Activated CD8-positive, alpha-beta T cell treated with anti-CD3 and anti-CD28 coated beads, Interleukin-2, amount 10 ng/mL, durations not matched to agents 7 days and 5 days (primary cell): ENCODE measurements at places on chromosomes 5 and 9. TPM values are rescaled to one million over a fixed set of nuclear protein-coding genes. Genes with fewer than 3 reads are reported as not detected.

DNA sequence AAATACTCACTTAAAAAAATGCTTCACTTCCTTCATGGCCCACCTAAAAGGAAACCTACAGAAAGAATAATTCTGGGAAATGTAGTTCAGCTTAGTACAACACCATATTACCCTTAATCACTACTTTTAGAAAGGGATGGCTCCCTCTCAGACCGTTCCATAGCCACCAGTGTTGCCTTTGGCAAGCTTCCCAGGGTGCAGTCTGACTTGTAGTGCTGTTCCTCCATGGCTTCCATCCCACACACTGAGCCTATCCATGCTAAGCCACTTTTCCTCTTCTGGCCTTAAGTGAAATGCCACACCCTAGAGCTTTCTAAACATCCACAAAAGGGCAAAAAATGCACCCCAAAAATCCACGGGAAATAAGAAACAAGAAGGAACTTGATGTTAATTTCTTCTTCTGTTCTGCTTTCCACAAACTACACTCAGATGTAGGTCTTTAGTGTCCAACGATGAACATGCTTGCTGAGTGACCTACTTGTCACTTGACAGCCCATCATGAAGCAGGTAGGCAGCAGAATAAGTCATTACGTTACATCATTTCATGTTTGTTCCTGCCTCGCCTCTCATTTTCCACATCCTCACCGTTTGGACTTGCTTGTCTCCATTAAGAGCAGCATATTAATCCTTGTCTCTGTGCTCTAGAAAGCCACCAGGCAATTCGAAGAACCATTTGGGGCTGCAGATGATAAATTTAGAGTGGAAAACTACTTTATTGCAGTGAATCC lies 391.1 kb upstream of the GRAMD2B start:
- no peak for DNase-seq

- DNase-seq, result no peak
These were observed 12.4 kb downstream of the LARP1 start for GRCh38 chr5:154767576-154767975.

DNA sequence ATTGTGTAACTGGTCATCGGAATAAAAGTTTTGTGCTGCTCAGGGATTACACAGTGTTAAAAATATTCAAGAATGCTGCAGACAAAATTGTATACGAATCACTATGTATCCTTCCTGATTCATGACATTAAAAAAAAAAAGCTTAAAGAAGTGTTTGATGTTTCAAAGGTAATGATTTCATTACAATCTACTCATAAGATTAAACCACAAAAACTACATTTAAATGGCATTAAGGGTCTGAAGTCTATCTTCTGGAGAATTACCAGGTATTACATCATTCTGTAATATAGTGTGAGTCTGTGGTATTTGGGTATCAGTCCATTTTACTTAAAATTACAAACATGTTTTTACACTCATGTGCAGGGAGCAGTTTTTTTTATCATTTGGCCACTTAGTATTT lies 324.4 kb downstream of the NDUFS4 start:
- no peak for DNase-seq

DNA sequence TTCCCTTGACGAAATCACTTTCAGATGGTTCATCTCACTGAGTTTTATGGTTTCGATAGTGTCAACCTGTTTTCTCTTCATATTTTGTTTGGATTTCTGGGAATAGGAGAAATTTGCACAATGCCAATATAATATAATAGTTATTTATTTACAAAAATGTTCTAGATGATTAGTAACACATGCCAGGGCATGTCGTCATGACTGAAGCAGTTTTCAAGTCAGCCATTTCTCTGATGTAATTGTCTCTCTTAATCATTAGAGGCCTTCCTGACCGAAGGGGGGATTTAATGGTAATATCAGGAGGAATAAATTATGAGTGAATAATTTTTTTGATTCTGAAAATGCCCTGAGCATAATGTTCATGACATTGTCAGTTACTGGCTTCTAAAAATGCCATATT lies 246.5 kb upstream of the ATP10B start:
- DNase-seq, result no peak

DNA sequence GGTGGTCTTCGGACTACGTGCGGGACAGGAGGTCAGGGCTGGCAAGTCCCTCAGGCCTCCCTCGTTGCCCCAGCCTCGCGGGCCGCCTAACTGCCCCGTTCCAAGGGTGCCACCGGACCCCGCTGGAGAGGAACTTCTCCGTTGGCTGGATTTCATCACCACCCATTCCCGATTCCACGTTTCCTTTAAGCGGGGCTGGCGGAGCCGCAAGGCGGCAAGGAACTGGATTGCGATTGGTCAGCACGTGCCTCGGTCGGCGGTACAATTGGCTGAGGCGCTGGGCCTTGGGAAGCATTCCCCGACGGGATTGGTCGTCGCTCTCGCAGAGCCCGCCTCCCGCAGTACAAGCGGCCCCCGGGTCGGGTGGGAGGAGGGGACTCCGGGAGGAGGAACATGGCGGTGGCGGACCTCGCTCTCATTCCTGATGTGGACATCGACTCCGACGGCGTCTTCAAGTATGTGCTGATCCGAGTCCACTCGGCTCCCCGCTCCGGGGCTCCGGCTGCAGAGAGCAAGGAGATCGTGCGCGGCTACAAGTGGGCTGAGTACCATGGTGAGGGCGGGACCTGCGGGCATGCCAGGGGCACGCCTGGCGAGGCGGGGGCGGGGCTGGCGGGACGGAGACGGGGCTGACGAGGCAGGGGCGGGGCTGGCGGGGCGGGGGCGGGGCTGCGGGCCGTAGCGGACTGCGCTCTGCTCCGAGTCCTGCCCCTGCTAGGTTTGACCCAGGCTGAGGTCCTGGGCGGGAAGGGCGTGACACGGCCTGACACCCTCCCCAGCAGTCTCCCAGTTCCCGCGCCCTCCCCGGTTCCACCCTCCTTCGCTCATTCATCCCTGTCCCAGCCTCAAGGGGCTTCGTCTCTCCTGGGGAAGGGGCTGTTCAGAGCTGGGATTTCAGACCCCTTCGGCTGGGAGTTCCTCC lies at the start of gene PHPT1:
TSS of gene PHPT1 (plus strand) at position 372 of the 922 bp plus-strand sequence. CDS start at position 394, 22 bp downstream.
- peak; percentile 98 for DNase-seq

DNA sequence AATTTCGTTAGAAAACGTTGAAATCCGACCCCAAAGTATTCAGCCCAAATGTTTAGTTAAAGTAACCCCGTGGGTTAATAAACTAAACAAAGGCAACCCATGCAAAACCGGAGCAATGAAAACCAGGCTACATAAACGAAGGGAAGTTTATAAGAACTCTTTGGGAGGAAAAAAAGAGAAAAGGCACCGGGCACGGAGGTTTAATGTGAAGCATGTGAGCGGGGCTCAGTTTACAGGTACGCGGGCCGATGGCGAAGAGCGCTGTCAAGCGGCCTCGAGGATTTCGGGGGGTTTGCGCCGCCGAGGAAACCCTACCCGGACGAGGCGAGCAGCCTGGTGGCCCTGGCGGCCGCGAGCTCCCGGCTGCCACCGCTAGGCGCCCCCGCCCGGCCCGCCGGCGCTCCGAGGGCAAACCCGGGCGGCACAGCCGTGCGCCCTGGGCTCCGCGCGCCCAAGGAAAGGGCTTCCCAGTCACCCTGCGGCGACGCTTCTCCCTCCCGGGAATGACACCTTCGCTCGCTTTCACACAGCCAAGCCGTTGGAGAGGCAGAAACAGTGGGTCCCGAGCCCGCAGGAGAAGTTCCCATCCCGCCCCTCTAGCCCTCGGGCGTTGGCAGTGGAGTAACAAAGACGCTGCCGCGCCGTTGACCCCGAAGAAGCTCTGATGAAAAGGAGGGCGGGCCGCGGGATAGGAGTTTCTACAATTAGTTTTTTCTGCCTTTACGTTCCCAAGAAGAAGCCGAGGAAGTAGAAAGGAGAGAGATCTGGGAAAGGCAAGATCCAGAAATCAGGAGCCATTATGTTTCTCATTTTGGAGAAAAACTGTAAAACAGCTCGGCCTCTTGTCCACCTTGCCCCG lies 126.0 kb downstream of the TMEM174 start:
- DNase-seq, result no peak

DNA sequence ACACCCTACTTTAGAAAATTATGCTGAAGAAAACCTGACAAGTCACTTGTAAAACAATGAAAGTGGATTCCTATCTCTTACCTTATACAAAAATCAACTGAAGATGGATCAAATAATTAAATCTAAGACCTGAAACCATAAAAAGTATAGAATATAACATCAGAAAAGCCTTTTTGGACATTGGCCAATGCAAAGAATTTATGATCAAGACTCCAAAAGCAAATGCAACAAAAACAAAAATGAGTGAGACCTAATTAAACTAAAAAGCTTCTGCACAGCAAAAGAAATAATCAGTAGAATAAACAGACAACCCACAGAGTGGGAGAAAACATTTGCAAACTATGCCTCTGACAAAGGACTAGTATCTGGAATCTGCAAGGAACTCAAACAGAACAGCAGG lies 303.0 kb upstream of the CDH9 start:
- no peak for DNase-seq

DNA sequence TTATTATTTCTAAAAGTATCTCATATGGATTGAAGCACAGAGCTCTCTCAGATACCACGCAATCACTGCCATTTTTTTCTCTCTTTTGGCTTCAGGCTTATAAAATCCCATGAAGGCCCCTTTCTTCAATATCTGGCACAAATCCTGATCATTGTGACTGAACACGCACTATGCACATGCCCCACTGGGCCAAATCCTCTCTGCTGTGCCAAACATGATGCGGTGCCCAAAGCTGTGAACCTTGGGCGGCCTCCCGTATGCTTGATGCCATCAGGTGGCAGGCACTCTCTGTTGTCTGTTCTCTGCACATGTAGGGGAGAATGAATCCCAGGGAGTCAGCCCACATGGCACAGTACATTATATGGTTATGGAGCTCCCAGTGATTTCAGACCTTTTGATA lies 375.0 kb upstream of the RGMB start:
- DNase-seq, result no peak

GRCh38 chr5:36648426-36648825 lies 42.0 kb downstream of the SLC1A3 start:
- no peak for DNase-seq

DNA sequence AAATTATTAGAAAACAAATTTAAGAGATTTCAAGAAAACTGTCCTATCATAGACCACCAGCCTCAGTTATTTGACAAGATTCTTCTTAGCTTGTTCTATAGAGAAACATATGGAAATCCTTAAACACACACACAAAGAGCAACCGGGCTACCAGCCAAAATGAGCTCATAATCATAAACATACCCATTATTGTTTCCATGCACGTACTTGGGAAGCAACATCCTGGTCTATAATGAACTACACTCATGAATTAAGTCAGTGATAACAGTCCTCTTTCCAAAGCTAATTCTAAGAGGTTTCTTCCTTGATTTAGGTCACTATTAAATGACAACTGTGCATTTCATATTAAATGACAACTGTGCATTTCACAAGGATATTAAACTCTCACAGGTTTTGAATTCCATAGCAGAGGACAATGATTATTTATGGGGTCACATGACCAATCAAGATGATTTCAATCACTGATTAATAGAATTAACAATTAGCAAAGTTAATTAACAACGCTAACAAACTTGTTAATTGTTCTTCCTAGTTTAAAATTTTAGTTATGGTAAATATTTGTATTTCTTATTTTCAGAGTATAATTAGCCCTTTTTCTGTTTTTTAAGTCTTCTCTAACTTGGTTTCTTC lies 77.0 kb downstream of the OXCT1 start:
- DNase-seq, result no peak

GRCh38 chr5:94969174-94969573 lies 315.7 kb downstream of the MCTP1 start:
- DNase-seq, result no peak

DNA sequence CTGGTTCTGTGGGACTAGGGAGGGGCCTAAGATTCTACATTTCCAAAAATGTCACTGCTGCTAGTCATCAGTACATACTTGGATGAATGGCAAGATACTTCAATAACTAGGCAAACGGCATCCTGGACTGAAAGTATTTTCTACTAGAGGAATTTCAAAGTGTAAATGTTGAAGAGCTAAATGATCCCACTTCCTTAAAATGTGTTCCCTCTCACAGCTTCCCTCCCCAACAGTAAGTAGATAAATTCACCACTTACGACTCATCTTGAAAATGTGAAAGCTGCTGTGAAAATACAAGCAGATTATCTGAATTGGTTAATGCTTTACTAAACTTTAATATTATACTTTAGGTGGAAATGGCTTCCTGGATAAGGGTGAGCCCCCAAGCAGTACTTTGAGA lies 1571.5 kb upstream of the WWC1 start:
- no peak for DNase-seq

DNA sequence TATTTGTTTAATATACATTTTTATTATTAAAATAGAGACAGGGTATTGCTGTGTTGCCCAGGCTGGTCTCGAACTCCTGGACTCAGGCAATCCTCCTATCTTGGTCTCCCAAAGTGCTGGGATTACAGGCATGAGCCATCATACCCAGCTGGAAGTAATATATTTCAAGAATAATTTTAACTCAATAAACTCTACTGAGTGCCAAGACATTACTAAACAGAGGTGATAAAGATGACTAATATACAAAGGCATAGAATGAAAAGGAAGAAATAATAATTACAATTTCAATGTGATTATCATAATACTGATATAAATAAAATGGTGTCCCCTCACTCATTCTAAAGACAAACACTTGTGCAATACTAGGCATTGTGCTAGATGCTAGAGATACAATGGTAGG lies 13.9 kb downstream of the GOLPH3 start:
- DNase-seq, result no peak

- no peak for DNase-seq
These were observed 30.7 kb downstream of the PPARGC1B start for GRCh38 chr5:149760854-149761187.

- DNase-seq, result peak; percentile 87
These were observed 3.8 kb downstream of the IER5L start for GRCh38 chr9:129174102-129174723.

GRCh38 chr5:77842243-77842642 lies 66.1 kb upstream of the TBCA start:
- DNase-seq, result no peak

GRCh38 chr9:124454791-124455443 lies 4.7 kb downstream of the ADGRD2 start:
- DNase-seq, result no peak

DNA sequence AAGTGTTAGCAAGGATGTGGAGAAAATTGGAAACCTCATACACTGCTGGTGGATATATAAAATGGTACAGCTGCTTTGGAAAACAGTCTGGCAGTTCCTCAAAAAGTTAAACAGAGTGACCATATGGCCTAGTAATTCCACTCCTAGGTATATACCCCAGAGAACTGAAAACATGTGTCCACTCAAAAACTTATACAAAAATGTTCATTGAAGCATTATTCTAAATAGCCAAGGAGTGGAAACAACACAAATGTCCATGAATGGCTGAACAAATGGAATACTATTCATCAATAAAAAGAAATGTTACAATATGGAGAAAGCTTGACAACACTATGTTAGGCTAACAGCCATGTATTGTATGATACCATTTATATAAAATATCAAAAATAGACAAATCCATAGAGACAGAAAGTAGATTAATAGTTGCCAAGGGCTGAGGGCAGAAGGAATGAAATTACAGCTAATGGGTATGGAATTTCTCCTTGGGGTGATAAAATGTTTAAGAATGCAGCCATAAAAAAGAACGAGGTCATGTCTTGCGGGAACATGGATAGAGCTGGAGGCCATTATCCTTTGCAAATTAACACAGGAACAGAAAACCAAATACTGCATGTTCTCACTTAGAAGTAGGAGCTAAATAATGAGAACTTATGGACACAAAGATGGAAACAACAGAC lies 33.6 kb upstream of the FBP1 start:
- no peak for DNase-seq

The KIF4B gene
- not detected for total RNA-seq

The ANKRD34B gene
- total RNA-seq, result not detected

The BRINP1 gene
- not detected for total RNA-seq

The PIP5K1B gene
- total RNA-seq, result 0.16 TPM

The DNAH5 gene
- not detected for total RNA-seq

The LHX2 gene
- not detected for total RNA-seq

The TRPM3 gene
- total RNA-seq, result not detected

The SLC34A1 gene
- total RNA-seq, result 2.0 TPM

The PLPP1 gene
- total RNA-seq, result 27.0 TPM
